ENCODE measurements at places on chromosomes 12 and 14.
A peak's percentile ranks its signal among the peaks of the same experiment; 100 is the strongest.

GRCh38 chr14:28057359-28058296, 709.0 kb upstream of the FOXG1 start:
- DNase-seq: peak; percentile 0

DNA sequence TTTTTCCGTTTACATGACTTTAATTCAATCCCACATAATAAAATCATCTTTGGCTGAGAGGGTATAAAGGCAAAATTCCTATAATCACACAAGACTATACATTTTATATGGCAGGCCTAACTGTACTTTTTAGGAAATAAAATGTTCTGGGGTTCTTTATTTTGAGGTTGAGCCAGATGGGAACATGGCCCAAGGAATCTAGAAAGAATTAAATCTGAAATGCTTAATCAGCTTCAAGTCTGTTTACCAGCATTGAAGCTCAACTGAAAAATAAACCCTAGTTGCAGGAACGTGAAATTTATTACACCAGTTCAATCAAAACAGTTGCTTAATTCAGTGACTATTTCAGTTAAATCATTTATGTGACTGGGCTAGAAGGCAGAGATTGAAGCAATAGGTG, 191.0 kb upstream of the BTG1 start:
- DNase-seq: no peak

- DNase-seq: no peak
Measured at GRCh38 chr14:68630081-68630571, 162.7 kb downstream of the ZFP36L1 start.

- no peak for DNase-seq
Measured at GRCh38 chr14:94367347-94368242, 20.8 kb downstream of the SERPINA1 start.

DNA sequence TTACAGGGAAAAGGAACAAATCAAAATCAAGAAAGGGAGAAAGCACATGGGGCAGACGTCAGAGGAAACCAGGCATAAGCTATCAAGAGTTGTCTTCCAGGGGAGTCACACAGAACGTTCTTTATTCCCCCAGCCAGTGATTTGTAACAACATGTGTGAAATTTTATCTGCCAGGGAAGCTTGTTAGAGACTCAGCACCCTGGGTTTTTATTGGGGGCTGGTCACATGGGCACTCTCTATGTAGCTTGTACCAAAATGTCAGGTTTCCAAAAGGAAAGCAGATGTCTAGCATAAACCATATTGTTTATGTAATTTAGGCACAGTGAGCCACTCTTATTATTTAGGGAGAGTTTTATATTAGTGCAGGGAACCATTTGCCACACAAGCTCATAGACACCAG, 440.4 kb upstream of the DCN start:
- no peak for DNase-seq
